ENCODE measurements at places on chromosomes 16 and 17.

DNA sequence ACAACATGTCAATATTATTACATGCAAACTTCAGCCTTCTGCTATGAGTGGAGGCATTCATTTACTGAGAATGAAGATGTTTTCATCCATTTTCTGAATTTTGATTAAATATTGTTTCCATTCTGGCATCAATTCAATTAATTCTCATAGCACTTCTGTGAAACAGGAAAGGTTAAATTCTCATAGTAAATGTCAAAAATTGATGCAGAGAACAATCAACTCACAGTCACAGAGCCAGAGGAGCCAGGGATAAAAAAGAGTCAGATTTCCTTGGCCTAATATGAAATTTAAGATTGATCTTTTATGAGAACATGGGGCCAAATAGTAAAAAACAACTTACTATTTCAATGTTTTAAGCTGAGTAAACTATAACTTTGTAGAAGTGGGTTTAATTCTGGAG lies 183.8 kb upstream of the AXIN2 start:
- DNase-seq: no peak

DNA sequence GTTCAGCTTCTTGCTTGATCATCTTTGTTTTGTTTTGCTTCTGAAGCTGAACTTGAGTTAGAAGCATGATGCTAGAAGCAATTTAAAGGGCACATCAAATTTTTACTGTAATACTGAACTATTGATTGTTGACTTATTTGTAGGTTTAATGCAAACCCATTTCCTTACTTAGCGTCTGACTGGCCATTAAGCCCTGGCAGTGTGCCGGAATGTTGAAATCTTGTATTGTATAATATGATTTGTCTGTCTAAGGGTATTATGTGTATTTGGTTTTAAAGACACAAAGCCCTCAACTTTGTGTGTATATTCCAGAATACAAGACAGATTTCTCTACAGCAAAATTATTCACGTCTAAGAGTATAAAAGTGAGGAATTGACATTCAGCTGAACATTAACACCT lies 39.7 kb downstream of the NUP93 start:
- no peak for DNase-seq

DNA sequence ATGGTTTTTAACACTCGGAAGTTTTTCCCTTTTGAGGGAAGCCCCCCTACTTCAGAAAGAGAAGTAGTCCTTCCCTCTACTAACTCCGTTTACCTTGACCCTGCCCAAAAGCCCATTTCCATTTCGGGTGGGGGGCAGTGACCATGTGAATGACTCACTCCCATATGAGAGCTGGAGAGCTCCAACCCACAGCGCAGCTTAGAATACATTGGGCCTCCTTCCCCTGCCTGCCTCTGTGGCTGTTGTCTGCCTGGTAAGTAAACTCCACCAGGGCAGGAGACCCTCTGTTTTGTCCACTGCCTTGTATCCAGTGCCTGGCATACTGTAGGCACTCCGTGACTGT lies 985 bp downstream of the SGSM2 start:
- no peak for DNase-seq

GRCh38 chr17:63826468-63827001 lies 696 bp upstream of the PSMC5 start:
- DNase-seq: no peak

DNA sequence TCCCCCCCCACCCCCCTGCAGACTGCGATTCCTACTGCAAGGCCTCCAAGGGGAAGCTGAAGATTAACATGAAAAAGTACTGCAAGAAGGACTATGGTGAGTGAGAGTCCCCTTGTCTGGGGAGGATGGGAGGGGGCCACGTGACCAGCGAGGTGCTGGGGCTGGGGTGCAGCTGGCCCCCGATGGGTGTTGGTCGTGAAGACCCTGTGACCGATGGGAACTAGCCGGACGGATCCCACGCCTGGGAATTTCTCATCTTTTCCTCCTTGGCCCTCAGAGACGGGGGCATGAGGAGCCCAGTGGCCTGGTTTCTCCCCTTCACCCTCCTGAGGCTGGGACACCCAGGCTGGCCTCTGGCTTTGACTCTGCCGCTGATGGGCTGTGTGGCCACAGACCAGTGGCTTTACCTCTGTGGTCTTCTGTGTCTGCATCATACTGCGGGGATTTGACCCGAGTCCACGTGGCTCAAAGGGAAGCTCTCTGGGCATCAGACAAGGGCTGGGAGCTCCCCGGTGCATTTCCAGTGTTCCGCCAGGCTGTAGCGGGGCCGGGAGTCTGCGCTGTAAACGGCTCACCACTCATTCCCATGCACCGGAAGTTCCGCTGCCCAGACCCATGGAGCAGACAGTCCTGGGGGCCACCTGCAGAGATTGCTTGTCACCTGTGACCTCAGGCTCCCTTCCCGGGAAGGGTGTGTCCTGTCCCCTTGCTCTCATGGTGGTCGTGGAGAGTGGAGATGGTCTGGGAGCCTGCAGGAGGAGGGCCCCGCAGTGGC lies 200.0 kb downstream of the NTN1 start:
- DNase-seq: no peak

GRCh38 chr17:13337864-13338371 lies 263.8 kb downstream of the HS3ST3A1 start:
- DNase-seq: peak; percentile 18

- DNase-seq: no peak
Measured at GRCh38 chr16:46753015-46753414, 4.9 kb upstream of the MYLK3 start.

All from CD4-positive, alpha-beta T cell treated with Interleukin-21 for 1 hour (primary cell).